K562 (cell line): ENCODE measurements at places on chromosomes 1 and 21.

DNA sequence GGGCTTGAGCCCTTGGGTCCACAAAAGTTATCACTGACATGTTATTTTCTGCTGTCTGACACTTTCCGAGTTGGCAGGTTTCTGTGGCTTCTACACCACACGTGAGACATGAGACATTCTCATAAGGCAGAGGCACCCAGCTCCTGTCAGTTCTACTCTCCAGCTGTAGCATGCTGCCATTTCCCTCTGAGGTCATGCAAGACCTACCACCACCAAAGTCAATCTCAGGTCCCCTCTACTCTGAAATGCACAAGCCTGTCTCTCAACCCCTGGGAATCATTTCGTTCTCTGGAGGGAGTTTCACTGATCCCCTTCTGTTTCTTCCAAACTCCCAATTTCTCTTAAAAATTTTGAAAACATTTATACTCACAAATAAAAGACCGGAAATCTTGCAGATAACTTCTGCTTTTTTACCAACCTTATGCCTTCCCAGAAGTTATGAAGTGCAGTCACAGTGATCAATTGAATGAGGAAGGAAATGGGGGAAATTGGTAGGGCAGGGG is 39.5 kb upstream of the CR2 start:
- H3K4me3 ChIP-seq, result no peak overlapping the region
- no peak overlapping the region for H3K27ac ChIP-seq
- no peaks in the 10 kb centered on the region for H3K27me3 ChIP-seq
- no peaks in the 10 kb centered on the region for H3K4me1 ChIP-seq
- DNase-seq, result no peak
- H3K36me3 ChIP-seq, result no peaks in the 10 kb centered on the region

GRCh38 chr1:116911188-116911553 is 1.5 kb downstream of the PTGFRN start:
- H3K36me3 ChIP-seq, result peaks cover 7% of the 10 kb centered on the region; the same call in 1 of the 3 replicates
- H3K4me3 ChIP-seq, result peak overlapping the region; percentile 65
- H3K4me1 ChIP-seq, result peaks cover 47% of the 10 kb centered on the region
- DNase-seq, result peak; percentile 51
- H3K27ac ChIP-seq, result peak overlapping the region; percentile 1; the same call in 2 of the 3 replicates

- peaks cover 9% of the 10 kb centered on the region; the same call in 1 of the 3 replicates for H3K4me1 ChIP-seq
- no peak for DNase-seq
- H3K4me3 ChIP-seq, result no peak overlapping the region
- no peak overlapping the region for H3K27ac ChIP-seq
These were observed 10.7 kb upstream of the ERO1B start for GRCh38 chr1:236292425-236292824.

DNA sequence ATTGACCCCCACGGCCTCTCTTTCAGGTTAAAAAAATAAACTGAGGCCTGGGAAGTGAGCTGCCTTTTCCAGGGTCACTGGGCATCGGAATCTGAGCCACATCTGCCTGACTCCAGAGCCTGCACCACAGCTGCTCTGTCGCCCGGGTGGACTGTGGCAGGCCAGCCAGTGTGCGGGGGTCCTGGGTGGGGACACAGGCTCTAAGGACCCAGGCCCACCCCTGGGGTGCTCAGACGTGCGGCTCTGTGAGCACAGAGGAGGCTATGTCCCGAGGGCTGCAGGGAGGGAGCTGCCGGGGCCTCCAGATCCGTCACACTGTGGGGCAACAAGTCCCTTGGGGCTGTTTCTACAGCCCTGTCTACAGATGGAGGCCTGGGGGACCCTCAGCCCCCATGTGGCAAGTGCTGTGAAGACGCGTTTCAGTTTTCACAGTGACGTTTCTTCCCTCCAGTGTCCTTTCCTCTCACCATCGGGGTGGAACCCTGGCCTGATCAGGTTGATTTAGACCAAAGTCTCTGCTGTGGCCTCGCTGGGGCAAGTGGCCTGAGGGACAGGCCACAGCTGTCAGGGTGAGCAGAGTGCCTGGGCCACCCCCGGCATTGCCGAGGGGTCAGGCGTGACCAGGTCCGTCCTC is 39.2 kb upstream of the ACTRT2 start:
- H3K4me1 ChIP-seq, result no peaks in the 10 kb centered on the region
- DNase-seq, result no peak
- H3K4me3 ChIP-seq, result no peak overlapping the region
- H3K27ac ChIP-seq, result no peak overlapping the region
- peaks cover 40% of the 10 kb centered on the region for H3K27me3 ChIP-seq

GRCh38 chr1:243267914-243268653 is 12.2 kb downstream of the SDCCAG8 start:
- H3K27ac ChIP-seq, result peak overlapping the region; percentile 61
- H3K36me3 ChIP-seq, result peaks cover 10% of the 10 kb centered on the region; the same call in 2 of the 3 replicates
- DNase-seq, result no peak
- H3K27me3 ChIP-seq, result no peaks in the 10 kb centered on the region

- H3K27me3 ChIP-seq, result peaks cover 32% of the 10 kb centered on the region
- H3K4me1 ChIP-seq, result peaks cover 23% of the 10 kb centered on the region
- no peaks in the 10 kb centered on the region for H3K36me3 ChIP-seq
These were observed 3.0 kb upstream of the SLC44A5 start for GRCh38 chr1:75613916-75614315.

DNA sequence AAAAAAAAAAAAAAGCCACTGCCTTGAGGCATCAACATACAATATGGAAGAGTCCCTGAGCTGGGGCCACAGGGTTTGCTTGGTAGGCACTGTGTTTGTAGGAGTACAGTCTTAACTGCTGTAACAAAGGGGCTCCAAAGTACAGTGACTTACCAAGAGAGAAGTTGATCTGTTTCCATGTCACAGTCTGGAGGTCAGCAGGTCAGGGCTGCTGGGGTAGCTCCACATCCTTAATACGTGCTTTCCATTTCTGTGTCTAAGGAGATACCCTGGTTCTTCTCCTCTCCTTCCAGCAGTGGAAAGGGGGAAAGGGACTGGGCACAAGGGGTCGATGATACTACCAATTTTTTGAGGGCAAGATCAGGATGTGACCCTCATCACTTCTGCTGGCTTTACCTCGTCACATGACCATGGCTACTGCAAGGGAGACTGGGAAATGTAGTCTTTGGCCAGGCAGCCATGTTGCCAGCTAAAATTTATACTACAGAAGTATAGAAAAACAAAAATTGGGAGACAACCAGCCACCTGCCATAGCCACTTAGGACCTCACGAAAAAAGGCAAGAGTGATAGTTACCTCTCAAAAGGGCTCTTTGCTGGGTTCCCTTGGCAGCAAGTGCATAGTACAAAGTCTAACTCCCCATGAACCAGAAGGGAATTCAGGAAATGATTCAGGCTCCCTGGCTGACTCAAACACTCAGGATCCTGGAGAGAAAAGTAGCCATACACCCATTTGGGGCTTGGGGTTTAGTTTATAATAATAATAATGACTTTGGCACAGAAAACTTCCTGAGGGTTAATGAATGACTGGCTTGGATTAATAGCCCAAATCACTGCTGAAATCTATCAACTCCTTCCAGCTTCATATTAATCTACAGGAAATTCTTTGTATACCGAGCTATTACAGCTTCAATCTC is 52.7 kb upstream of the ATP5PO start:
- no peak overlapping the region for H3K27ac ChIP-seq
- H3K27me3 ChIP-seq, result no peaks in the 10 kb centered on the region
- DNase-seq, result peak; percentile 56
- peaks cover 44% of the 10 kb centered on the region for H3K4me1 ChIP-seq
- no peaks in the 10 kb centered on the region for H3K36me3 ChIP-seq
